ENCODE measurements at places on chromosomes 5 and 9. TPM values are rescaled to one million over a fixed set of nuclear protein-coding genes. Genes with fewer than 3 reads are reported as not detected.

The SHOC1 gene
- total RNA-seq: not detected

The PCDHGA9 gene
- not detected for total RNA-seq

The DRD1 gene
- not detected for total RNA-seq

The IRGM gene
- 3.8 TPM for total RNA-seq

The ZNF883 gene
- total RNA-seq: 0.44 TPM

The GZMA gene
- total RNA-seq: 927 TPM

The KIF24 gene
- 13.6 TPM for total RNA-seq

The ASS1 gene
- total RNA-seq: 11.1 TPM

The CRB2 gene
- not detected for total RNA-seq

The SYNPO gene
- 0.09 TPM for total RNA-seq

The SHISAL2B gene
- total RNA-seq: not detected

The PTPN3 gene
- total RNA-seq: 4.1 TPM

The MORN5 gene
- total RNA-seq: not detected

The GRM6 gene
- not detected for total RNA-seq

The UGT3A1 gene
- not detected for total RNA-seq

The F2R gene
- total RNA-seq: 44.7 TPM

The MATR3 gene
- 149 TPM for total RNA-seq

Measured in activated CD8-positive, alpha-beta memory T cell treated with anti-CD3 and anti-CD28 coated beads, Interleukin-2, amount 10 ng/mL, durations not matched to agents 7 days and 5 days (primary cell).